CD4-positive, alpha-beta T cell treated with Interleukin-15 for 4 hours (primary cell): ENCODE measurements at places on chromosomes 5 and 9.

- no peak for DNase-seq
Measured at GRCh38 chr5:74192606-74193299, 447.8 kb downstream of the ENC1 start.

DNA sequence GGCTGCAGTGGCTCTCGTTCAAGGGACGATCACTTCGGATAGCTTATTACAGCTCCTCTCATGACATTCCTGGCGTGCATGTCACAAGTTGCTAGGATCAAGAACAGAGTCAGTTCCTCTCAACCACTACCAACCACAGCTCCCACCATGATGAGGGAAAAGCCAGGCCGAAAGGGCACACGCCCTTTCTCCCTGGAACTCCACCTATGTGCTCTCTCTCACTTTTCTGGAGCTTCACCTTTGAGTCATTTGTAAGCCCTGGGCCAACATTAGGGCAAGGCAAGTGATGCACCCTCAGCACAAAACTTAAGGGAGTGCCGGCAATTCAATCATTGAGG lies 1.6 kb downstream of the SPACA9 start:
- DNase-seq: no peak

GRCh38 chr9:2524601-2525000 lies 97.0 kb upstream of the VLDLR start:
- DNase-seq: no peak

DNA sequence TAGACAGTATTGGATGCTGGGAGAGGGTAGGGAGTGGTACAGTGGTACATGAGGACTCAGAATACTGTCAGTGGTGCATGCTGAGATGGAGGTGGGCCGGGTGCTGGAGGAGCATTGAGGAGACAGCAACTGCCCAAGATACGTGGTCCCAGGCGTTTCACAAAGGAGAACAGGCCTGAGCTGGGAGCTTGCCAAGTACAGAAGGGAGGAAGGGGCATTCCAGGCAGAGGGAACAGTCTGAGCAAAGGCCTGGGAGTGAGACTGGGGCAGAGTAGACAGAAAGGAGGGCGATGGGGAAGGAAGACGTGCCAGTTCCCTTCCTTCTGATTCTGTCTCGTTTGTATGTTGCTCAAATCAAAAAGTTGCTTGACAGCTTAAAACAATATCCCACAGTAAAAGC lies 15.2 kb downstream of the GALNT12 start:
- no peak for DNase-seq

GRCh38 chr5:6384856-6385255 lies 6.5 kb upstream of the MED10 start:
- DNase-seq: no peak

- DNase-seq: no peak
Measured at GRCh38 chr5:89313044-89313443, 430.1 kb upstream of the MEF2C start.

DNA sequence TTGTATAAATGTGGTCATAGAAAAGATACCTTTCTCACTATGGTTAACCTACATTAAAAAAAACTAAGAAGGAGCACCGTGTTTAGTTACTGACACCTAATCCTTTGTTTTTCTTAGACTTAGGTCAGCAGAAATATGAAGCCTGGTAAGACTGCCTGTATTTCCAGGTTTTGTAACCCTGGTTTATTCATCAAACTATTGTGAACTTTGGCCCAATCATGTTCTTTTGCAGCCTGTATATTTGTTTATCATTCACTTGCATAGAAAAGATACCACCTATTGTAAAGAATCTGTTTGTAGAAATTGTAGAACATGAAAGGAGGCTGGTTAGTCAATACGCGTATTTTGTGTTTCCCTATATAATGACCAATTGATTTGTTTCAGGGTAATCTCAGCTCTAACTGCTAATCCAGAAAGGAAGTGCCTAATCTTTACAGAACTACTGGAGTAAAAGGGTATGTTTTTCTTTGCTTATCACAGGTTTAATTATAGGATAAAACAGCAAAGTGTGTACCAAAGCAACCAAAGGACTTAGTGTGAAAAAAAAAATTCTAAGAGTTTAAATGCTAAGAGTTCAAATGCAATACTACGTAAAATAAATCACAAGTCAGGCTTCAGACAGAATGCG lies 103.6 kb downstream of the LURAP1L start:
- no peak for DNase-seq

DNA sequence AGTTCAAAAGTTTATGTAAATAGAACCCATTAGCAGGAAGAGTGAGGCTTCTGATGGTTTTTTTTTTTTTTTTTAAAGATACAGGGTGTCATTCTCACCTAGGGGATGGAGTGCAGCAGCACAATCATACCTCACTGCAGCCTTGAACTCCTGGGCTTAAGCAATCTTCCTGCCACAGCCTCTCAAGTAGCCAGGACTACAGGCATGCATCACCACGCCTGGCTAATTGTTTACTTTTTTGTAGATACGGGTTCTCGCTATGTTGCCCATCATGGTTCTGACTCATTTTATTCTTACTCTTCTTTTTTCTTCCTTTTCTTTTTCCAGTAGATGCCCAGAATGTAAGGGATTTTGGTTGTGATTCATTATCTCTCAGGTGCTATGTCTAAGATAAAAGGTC lies 201.1 kb downstream of the NNT start:
- DNase-seq: no peak

GRCh38 chr5:14447958-14448911 lies 133.4 kb upstream of the OTULINL start:
- DNase-seq: no peak

GRCh38 chr5:31678180-31678579 lies 39.2 kb downstream of the PDZD2 start:
- DNase-seq: no peak

DNA sequence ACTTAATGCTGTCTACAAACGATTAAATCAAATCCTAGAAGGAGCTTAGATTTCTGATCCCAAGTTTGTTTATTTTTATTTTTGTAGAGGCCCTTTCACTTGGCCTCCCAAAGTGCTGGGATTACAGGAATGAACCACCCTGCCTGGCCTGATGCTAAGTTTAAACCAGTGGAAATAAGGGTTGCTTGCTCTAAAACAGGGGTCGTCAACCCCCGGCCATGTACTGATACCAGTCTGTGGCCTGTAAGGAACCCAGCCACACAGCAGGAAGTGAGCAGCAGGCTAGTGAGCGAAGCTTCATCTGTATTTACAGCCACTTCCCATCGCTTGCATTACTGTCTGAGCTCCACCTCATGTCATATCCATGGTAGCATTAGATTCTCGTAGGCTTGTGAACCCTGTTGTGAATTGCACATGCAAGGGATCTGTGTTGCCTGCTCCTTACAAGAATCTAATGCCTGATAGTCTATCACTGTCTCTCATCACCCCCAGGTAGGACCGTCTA lies 11.4 kb downstream of the TTC1 start:
- DNase-seq: no peak

DNA sequence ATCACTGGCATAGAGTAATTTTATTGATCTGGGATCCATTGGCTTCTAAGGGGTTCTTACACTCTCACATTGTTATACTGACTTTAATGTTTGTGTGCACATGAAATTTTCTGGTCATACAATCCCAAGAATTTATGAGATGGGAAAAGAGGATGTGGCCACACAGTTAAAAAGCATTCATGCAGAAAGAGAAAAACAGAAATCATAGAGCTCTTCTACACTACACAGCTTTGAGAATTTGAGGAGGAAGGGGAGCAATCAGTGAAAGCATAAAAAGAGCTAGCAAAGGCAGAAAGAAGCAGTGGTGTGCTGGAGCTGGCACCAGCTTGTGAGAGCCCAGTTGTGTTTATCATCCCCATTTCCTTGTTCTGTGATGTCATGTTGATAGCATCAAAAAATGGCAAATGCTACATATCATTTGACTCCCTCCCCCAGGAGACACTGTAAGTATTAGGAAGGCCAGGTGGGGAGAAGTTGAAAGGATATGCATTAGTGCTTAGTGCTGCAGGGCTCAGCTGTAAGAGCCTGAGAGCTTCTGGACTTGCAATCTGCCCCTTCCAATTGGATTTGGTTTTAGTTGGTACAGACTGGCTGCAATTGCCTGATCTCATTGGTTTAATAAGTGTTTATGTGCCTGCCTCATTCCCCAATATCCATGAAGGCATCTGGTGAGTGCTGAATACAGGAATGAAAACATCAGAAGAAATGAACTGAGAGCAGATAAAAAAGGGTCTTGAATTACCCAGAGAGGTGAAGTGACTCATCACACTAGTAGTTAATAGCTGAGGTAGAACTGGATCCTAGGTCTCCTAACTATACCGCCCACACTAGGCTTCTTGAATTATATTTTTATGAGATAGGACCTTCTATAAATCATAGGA lies 30.9 kb downstream of the RHOBTB3 start:
- DNase-seq: no peak

GRCh38 chr5:92505925-92506324 lies 1075.1 kb downstream of the NR2F1-AS1 start:
- DNase-seq: no peak

- no peak for DNase-seq
Measured at GRCh38 chr5:112059579-112060135, 302.7 kb upstream of the NREP start.

GRCh38 chr5:130234816-130235215 lies 330.6 kb downstream of the CHSY3 start:
- DNase-seq: no peak

- no peak for DNase-seq
Measured at GRCh38 chr5:135327429-135328127, 71.5 kb downstream of the MACROH2A1 start.

DNA sequence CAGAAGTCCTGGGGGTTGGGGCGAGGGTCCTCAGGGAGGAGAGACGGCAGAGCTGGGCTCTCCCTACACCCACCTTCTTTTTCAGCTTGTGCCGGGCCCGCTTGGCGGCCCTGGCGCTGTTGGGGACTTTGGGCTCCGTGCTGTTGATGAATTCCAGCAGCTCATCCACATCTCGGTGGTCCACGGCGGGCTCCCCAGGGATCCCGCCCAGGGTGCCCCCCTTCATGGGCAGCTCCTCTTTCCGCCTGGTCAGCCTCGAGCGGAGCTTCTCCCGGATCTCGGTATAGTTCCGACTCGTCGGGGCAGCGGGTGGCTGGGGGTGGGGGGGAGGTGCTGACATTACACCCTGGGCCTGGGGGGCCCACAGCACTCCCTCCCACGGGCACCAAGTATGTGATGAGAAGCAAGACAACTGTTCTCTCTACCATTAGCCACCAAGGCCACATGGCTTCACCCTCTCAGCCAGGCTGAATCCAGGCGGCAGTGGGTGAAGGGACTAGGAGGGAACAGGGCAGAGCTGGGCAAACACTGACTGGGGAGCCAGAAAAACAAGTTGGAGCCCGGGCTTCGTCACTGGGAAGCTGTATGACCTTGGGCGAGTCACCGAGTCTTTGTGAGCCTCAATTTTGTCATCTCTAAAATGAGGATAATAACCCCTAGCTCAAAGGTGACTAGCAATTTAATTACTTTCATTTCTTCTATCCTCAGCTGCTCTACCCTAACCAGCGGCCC lies 14.6 kb upstream of the DDX41 start:
- no peak for DNase-seq

DNA sequence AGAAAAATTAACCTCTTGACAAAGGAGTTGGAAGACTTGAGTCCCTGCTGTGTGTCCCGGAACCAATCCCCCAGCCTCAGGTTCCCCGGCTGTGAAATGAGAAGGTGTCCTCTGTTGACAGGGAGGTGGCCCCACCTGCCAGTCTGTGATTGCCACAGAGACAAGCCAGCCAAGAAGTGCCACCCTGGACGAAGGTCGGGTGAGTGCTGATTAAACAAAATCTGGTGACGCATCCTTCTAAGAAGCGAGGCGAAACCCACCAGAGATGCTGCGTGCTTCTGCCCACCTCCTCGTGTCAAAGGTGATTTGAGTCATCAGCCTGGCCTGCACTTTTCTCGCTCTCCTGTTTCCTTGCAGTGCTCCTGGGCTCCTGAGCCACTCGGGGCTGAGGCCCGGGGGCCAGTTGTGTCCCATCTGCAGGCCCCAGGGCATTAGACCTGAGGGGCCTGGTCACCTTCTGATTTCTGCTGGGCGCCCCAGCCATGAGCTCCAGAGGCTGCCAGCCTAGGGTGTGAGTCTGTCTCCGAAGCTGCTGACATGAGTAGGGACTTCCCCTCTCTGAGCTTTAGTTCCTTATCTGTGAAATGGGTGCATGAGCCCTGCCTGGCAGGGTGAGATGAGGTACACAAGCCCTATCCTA lies 28.7 kb downstream of the NEK6 start:
- DNase-seq: peak; percentile 68

- no peak for DNase-seq
Measured at GRCh38 chr5:96333391-96333790, 99.7 kb downstream of the PCSK1 start.

GRCh38 chr5:60583616-60584015 lies 116.3 kb downstream of the DEPDC1B start:
- no peak for DNase-seq

DNA sequence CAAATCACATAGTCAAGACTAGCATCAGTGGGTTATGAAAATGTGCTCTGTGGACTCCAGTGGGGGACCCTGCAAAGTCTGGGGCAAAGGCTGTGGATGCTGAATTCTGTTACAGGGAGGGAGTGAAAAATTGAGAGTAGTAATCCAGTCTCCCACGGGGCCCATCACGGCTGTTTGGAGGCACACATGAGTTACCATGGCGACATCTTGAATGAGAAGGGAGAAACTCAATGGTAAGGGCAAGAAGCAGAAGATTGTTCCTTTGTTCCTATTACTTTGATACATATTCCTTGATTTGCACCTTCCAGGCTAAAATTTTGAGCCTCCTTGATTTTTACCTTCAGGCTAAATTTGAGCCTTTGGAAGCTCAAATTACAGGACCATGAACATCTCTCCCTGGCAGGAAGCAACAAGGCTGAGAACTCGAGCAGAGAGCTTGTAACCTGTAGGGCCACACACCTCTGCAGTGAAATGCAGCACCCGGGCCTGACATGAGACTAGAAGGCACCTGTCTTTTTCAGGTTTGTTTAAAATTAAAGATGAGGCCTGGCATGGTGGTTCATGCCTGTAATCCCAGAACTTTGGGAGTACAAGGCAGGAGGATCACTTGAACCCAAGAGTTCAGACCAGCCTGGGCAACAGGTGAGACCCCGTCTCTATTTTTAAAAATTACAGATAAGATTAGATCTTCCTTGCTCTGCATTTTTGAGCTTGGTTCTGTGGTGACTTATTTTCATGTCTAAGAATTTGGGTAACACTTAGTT lies 31.0 kb upstream of the ZFR start:
- DNase-seq: no peak

DNA sequence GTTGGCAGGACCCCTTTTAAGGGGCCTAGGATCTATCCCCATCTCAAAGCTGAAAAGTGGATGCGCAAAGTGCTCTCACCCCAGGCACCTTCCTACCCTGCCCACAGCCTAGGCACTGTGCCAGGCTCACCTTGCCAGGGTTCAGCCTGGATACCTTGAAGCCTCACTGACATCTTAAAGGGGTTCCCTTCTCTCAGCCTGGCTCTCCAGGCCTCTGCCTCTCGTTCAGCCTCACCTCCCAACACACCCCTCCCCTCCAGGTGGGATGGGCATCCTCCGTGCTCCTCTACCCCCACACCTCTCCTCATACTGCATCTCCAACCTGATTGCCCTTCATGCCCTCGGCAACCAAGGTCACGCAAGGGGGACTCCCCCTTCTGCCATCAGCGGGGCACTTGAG lies 25.5 kb downstream of the TNIP1 start:
- no peak for DNase-seq

- DNase-seq: no peak
Measured at GRCh38 chr9:106728860-106729259, 134.1 kb upstream of the ZNF462 start.

GRCh38 chr5:77843570-77844372 lies 67.6 kb upstream of the TBCA start:
- DNase-seq: no peak
